ENCODE measurements at places on chromosomes 2 and 18.

- no peak for DNase-seq
Measured at GRCh38 chr18:31783059-31783458, 22.4 kb upstream of the SLC25A52 start.

GRCh38 chr2:241094172-241094571, 7.9 kb downstream of the MTERF4 start:
- DNase-seq, result no peak

DNA sequence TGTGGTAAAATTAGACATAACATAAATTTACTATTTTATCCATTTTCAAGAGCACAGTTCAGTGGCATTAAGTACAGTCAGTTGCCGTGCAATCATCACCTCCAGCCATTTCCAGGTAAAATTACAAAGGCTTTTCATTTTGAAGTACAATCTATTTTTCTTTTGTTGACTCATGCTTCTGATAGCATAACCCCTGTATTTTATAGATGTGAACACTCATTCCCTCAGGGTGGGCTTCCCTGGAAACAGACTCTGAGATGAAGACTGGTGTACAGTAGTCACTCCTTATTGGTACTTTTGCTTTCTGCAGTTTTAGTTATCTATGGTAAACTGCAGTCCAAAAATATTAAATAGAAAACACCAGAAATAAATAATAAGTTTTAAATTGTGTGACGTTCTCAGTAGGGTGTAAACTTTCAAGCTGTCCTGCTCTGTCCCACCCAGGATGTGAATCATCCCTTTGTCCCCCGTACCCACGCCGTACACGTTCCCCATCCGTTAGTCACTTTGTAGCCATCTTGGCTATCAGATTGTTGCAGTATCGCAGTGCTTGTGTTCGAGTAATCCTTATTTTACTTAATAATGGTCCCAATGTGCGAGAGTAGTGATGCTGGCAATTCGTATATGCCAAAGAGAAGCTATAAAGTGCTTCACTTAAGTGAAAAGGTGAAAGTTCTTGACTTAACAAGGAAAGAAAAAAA, 41.1 kb upstream of the NAB1 start:
- DNase-seq, result no peak

GRCh38 chr2:57373530-57373929, 673.1 kb upstream of the VRK2 start:
- peak; percentile 9 for DNase-seq

- DNase-seq, result no peak
Measured at GRCh38 chr18:55287149-55287806, 300.7 kb downstream of the TCF4 start.

GRCh38 chr2:11031876-11032275, 120.1 kb downstream of the KCNF1 start:
- DNase-seq, result no peak

DNA sequence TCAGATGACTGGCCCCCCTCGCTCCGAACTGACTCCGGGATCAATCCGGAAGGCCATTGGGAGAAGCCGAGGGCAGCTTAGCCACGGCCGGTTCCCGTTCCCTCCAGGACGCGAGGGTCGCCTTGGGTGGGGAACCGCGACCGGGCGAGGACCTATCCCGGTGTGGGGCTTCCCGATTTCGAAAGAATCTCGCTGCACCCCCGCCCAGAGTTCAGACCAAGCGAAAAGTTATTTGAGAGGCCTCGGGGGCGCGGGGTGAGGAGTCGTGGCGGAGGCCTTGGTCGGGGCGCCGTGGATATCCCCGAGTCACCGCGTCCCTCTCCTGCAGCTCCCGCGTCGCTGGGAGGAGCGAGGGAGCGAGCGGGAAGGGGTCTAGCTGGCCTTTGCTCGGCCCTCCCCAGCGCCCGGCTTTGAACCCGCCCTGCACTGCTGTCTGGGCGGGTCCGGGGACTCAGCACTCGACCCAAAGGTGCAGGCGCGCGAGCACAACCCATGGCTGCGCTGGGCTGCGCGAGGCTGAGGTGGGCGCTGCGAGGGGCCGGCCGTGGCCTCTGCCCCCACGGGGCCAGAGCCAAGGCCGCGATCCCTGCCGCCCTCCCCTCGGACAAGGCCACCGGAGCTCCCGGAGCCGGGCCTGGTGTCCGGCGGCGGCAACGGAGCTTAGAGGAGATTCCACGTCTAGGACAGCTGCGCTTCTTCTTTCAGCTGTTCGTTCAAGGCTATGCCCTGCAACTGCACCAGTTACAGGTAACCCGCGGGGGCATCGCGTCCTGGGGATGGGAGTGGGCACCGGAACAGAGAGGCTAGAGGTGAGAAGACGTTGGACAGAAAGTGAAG, at the start of gene CYP27A1:
Gene CYP27A1, plus strand, starts transcription at position 457 of the 837 bp plus-strand sequence. Its CDS starts 36 bp downstream, at position 493.
- peak; percentile 72 for DNase-seq

- DNase-seq, result peak; percentile 24
Measured at GRCh38 chr18:74876630-74877243, 279.1 kb downstream of the ZNF407 start.

DNA sequence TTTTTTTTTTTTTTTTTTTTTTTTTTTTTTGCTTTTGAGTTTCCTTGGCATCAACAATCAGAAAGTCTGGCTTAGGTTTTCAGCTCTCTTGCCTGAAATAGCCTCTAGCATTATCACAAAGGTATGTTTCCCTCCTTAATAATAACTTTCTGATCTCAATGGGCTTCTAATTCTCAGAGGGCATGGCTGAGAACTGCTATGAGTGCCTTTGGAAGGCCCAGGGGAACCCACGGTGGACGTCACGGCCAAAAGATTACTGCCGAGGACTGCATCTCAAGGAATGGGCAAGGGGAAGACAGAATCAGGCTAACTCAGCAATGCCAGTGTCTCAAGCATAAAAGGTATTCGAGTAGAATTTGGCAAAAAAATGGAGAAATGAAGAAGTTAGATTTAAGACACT, 73.2 kb upstream of the SLC14A2 start:
- DNase-seq, result no peak

DNA sequence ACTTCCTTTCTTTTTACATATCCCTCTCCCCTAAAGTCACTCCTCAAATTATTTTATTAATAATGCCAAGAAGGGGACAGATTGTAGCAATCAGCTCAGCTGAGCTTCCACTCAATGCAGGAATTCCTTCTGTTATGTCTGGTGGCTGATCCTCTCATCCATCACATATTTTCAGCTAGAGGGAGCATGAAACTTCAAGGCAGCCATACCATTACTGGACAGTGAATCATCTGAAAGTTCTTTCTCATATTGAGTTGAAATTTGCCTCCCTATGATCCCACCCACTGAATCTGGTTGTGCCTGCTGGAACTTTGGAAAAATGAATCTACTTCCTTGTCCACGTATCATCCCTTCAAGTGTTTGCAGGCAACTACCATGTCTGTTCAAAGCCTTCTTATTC, 11.2 kb downstream of the ZNF385B start:
- DNase-seq, result no peak

DNA sequence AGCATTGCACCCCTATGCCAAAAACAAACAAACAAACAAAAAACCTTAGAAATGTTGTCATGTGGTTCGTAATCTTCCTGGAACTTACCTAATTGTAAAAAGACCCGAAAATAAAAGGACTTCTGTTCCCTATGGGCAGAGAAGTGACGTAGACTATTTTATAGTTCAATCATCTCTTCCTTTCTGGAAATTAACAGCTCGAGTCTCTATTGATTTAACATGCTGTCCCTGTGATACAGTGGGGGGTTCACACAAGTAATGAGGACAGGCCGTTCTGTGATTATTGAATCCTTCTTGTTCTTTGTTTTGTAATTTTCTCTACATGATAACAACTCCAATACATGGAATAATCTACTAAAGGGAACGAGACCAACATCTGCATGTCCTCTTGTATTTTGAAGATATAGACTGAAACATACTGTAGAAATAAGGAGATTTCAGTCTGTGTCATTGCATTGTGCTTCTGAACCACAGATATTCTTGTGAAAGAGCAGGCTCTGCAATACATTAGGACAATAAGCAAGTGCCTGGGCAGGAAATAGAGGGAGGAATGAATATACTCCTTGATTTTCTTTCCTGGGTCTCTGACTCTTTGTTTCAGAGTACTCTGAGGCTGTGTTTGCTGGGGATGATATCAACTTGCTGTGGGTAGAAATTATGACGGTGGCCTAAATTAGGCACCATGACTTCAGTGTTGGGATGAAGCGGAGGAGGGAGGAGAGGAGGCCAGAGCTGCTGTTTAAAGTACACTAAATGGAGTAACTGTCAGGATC, 65.7 kb upstream of the PPM1B start:
- DNase-seq, result peak; percentile 29

DNA sequence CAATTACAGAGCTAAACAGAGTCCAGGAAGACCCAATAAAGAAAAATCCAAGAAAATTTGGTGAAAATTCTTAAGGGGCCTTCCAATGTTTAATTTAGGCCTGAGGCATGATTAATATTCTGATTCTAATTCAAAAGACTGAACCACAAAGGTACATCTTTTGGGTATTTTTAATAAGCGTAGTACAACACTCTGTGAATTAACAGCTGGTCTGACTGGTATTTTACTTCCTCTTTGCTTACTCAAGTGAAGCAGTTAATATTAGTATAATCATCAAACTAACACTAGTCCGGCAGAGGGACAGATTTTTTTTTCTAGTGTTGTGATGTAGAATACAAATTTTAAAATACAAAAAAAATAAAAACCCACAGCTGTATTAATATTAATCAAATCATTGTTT, 652.9 kb downstream of the NR4A2 start:
- DNase-seq, result no peak

DNA sequence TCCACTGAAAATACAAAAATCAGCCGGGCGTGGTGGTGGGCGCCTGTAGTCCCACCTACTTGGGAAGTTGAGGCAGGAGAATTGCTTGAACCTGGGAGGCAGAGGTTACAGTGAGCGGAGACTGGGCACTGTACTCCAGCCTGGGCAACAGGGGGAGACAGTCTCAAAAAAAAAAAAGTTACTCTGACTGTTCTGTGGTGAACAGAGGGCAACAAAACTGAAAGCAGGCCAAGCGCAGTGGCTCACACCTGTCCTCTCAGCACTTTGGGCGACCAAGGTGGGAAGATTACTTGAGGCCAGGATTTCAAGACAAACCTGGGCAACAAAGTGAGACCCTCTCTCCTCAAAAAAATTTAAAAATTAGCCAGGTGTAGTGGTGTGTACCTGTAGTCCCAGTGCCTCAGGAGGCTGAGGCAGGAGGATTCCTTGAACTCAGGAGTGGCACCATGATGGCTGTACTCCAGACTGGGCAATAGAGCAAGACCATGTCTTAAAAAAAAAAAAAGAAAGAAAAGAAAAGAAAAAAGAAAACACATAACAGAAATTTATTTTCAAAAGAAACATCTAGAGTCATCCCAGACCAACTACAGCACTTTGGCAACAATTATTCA, 13.6 kb upstream of the RTN4 start:
- no peak for DNase-seq

DNA sequence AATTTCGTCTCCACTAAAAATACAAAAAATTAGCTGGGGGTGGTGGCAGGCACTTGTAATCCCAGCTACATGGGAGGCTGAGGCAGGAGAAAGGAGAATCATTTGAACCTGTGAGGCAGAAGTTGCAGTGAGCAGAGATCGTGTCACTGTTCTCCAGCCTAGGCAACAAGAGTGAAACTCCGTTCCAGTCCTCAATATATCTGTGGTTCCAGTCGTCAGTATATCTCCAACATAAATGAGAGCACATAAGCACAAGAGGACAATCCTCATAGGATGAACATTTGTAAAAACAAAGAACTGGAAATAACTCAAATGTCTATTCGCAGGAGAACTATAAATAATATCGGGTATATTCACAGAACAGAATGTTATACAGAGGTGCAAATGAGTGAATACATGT, 13.1 kb upstream of the PLEK start:
- DNase-seq, result no peak

DNA sequence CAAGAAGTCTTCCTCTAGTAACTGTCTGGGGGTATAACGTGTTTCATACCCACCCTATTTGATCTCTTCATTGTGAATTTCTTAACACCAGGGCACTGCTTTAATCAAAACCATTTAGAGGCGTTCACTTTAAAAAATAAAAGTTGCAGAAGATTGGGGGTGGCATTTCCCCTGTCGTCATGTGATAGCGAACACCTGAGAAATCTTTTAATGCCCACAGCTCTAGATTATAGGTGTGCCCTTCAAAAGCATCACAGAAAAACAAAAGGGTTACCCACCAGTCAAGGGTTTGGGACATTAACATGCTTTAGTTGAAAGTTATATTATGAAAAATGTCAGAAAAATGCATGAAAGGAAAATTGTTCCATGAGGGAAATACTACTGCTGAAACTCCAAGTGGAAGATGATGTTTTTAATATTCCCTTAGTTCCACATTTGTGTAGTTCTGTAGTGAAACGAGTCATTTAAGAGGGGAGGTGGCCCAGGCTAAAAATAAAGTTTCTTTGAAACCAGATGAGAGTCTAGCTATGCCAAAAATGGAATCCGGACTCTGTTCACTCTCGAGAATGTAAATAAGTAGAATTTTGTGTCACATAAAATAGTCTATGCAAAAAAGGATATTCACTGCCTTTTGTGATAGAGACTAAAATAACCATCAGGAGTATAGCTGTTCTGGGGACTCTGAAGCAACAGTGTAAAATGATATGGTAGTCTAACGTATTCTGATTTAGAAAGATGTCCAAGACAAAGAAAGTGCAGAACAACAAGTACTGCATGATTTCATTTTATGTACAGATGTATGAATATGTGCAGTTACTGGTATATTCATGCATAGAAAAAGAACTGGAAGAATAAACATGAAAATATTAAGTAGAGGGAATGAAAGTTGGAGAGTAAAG, 95.3 kb downstream of the TMEM247 start:
- peak; percentile 34 for DNase-seq

GRCh38 chr2:126172631-126173184, 483.2 kb upstream of the GYPC start:
- no peak for DNase-seq

- DNase-seq, result no peak
Measured at GRCh38 chr2:95276244-95276887, 2.1 kb downstream of the PROM2 start.

DNA sequence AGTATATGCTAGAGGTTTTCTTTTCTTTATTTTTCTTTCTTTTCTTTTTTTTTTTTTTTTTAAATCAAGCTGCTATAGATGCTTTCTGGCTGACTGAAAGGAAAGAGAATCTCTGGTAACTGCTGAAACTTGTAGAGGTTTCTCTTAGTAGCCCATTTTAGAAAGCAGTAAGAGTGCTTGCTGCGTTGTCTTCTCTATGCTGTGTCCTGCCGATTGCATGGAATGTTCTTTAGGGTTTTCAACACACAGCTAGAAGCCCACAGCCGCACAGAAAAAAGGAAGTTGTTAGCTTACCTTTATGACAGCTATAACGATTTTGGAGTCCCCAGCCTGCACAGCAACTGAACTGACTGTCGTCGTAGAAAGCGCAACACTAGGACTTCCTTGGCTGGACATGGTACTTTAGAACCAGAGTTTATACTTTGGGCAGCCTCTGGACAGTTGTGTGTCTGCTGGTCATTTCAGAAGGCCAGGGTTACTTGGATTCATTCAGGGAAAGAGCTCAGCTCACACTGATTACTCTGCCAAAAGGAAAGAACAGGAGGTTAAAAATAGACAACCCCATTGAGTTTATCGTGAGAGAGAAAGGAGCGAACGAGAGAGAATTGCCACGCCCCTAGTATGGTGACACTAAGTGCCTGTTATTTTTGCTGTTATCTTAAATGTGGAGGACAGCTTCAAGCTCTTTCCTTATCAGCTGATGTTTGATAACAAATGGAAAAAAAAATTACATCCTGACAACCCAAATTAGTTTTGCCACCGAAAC, at the start of gene CCDC141:
Gene CCDC141, minus strand, starts transcription at position 592 of the 766 bp plus-strand sequence. Its CDS starts 196 bp downstream, at position 396.
- no peak for DNase-seq

- DNase-seq, result no peak
Measured at GRCh38 chr2:217833439-217833838, 169.4 kb downstream of the TNS1 start.

GRCh38 chr18:46719388-46719787, 37.5 kb downstream of the ST8SIA5 start:
- no peak for DNase-seq

All from eye (tissue), 1 donor.